ENCODE measurements at places on chromosomes 3 and 15.

- no peak for DNase-seq
Observed at GRCh38 chr3:196350067-196350466, 11.9 kb upstream of the TM4SF19 start.

DNA sequence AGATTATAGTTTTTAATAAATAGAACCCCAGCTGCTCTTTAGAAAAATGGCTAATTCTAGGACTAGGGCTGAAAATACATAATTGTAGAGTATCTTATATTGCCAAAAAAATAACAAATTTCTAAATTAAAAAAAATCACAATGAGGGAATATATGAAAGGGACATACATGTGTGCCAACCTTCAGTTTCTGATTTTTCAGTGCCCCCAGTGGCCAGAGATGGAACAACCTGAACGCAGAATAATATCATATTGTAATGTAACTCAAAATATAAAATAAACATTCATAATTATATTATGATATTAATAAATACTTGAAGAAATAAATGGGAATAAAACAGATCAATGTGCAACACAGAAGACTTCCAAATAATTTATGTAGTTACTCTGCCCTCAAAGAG is 460.5 kb downstream of the ZNF385D start:
- DNase-seq, result no peak

DNA sequence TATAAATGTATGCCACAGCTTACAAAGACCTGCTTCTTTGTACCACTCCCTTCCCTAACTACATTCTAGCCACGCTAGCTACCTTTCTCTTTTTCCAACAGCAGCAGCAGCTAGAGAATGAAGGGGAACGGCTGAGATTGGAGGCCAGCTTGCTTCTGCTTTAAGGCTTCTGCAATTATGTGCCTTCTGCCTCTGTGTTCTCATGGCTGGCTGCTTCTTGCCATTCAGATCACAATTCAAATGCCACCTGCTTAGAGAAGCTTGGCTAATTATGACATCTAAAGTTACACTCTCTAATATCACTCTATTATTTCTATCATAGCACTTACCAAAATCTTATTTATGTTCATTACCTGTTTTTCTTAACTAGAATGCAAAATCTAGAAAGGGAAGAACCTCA is 95.2 kb downstream of the RYK start:
- DNase-seq, result no peak

DNA sequence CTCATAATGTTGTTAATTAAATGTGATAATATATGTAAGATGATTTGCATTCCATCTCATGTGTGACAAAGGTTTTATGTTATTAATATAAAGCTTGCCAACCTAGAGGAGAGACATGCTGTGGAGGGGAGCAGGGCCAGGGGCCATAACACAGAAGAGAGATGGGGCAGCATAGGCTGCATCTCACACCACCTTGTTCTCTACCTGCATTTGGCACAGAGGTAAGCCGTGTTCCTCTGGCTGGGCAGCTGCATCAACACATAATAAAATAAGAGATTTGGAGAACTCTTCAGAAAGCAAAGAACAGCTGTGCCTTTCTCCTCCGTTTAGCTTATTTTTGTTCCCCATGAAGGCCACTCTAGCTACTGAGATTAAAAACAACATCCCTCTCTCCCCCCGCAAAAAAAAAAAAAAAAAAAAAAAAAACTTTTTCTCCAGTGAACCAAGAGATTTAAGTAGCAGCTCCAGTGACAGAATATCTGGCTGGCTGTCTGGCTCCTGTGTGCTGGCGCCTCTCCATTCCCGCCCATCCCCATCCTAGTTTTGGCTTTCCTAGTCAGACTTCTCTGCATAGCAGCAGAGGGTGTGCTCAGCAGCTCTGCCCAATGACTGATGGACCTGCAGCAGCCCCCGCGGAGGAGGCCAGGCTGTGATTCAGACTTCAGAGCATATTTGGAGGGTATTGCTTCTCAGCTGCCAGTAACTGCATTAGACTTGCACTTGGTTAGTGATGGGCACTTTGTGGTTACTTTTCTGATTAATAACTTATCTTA is 52.2 kb upstream of the STXBP5L start:
- DNase-seq, result peak; percentile 59

DNA sequence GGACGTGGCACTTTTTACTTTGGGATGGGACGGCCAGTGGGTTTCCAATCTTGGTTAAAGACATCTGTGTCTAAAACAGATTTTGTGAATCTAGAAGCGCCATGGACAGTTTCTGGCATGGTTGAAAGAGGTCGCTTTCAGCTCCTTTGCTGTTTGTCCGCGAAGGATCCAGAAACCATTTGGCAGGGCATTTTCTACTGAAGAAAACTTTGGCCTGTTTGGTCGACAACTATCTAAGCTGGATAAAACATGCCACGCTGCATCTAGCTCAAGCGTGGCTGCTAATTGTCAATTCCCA is 730 bp upstream of the RORA start:
- DNase-seq, result no peak

- DNase-seq, result no peak
Observed at GRCh38 chr3:107366766-107367165, 10.5 kb upstream of the CCDC54 start.

DNA sequence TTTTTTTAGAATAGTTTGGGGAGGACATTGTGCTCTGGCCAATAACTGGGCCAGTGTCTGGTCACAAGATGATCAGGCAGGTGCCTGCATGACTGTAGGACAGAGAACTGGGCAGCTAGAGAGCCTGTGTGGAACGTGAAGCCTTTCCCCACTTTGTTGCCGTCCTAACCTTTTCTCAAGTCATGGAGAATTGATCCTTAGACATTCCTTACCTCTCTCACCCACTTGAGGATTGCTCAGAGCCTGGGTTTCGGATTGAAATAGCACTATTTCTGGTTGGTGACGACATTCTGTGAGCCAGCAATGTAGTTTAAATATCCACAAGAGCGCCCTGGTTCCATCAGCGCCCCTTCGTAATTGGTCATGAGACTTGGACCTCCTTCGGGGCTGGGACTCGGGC is 138.4 kb downstream of the IGF1R start:
- DNase-seq, result no peak

DNA sequence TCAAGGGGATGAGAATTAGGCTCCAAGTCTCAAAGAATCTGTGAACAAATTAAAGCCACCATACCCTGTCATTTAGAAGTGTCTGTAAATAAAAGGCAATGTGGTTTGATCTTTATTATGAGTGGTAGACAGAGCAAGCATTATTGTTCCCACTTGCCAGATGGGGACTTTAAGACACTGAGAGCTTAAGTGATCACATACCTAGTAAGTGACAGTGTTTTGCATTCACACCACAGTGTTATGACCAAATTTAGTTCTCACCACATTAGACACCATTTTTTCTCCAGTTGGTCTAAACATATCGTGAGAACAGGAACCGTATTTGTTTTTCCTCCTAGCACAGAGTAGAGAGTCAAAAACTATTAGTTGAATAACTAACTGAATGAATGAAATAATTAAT is 13.2 kb upstream of the ZBED2 start:
- DNase-seq, result no peak

DNA sequence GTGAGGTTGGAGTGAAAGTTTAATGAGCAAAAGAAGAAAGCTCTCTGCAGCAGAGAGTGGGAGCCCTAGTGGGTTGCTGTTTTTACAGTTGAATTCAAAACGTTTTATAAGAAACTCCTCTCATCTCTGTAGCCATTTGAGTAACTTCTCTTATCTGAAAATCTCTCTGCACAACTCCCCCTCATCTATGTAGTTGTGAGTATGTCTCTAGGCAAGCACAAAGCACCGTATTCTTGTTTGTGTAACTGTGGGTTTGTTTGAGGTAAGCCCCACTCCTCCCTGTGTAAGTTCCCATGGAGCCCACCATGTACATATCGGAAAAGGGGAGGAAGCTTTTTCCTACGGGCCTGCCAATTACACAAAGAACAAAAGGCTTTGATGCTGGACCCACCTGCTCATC is 56.5 kb upstream of the GOLGA6L2 start:
- DNase-seq, result no peak

- no peak for DNase-seq
Observed at GRCh38 chr3:154931484-154931883, 148.6 kb upstream of the MME start.

- DNase-seq, result no peak
Observed at GRCh38 chr3:44952689-44953088, 23.3 kb downstream of the ZDHHC3 start.

DNA sequence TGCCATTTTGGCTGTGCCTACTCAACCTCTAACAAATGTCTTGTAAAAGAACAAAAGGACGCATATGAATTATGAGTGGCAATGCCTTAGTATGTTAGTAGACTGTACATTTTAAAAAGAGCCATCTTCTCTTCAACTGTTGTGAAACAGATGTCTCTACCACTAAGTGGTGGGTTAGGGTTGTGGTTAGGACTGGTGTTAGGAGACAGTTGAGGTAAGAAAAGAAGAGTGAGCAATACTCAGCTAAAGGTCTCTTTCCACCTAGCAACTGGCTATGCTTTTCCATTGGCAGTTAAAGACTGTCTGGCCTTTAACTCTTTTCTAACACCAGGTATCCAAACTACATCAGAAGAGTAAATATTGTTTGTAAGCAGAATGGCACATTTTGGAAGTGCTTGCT is 221.7 kb upstream of the TBC1D5 start:
- no peak for DNase-seq

GRCh38 chr15:92645051-92645631 is 10.4 kb downstream of the FAM174B start:
- DNase-seq, result no peak

- no peak for DNase-seq
Observed at GRCh38 chr15:30670056-30670455, 44.1 kb downstream of the ARHGAP11B start.

DNA sequence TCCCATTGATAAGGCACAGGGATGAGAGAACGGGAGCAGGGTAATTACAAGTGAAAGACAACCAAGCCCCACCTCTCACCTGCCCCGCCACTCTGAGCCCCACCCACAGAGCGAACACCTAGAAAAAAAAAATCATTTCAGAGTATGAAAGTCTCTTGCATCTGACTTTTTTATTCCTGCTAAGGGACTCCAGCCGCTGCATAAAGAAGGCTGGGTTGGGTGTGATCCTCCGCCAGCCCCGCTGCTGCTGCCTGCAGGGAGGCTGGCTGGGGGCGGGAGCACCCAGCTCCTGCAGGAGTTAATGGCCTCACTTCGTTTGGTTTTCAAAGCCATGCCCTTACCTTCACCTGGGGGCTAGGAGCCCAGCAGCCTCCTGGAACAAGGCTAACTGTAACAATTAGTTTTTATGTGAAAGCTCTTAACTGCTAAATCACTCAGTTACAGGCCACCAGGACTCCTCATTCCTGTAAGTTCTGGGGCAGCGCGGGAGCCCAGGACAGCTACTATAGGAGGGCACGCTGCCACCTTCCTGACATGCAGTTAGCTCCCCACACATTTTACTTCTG is 78.0 kb upstream of the SNRPA1 start:
- DNase-seq, result no peak

- peak; percentile 83 for DNase-seq
Observed at GRCh38 chr3:184058029-184058428, 5.2 kb downstream of the HTR3C start.

DNA sequence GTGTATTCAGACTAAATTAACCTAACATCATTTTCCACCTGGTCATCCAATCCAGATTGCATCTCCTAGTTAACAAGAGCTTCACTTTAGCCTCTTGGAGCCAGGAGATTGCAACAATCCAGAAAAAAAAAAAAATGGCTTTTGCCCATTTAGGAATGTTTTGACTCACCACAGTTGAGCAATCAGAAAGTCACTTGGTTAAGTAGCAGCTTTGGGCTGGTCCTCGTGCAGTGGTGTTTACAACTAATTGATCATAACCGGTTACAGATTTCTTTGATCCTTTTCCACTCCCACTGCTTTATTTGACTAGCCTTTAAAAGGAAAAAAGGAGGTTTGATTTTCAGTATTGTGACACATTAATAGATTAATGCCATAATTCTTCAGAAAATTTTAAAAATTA is 688.8 kb upstream of the CCDC54 start:
- DNase-seq, result peak; percentile 66

DNA sequence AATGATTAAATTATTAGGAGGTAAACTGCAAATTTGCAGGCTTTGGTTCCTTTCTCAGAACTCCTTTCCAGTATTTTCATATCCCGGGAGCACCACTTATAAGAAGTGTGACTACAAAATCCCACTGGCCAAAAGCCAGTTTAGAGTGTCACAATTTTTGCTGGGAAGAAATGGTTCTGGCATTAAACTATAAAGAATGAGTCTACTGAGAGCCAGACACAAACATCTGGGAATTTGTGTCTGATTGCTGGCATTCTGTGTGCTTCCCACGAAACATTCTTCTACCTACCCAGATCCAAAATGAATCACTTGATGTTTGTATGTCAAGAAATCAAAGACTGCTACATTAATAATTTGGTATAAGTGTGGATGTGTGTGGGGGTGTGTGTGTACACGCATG is 82.8 kb downstream of the DUT start:
- no peak for DNase-seq

GRCh38 chr15:67084561-67084960 is 19.2 kb downstream of the SMAD3 start:
- DNase-seq, result no peak

GRCh38 chr15:63050731-63051155 is 8.2 kb downstream of the TPM1 start:
- DNase-seq, result no peak

GRCh38 chr3:99084156-99084555 is 182.7 kb upstream of the DCBLD2 start:
- no peak for DNase-seq

DNA sequence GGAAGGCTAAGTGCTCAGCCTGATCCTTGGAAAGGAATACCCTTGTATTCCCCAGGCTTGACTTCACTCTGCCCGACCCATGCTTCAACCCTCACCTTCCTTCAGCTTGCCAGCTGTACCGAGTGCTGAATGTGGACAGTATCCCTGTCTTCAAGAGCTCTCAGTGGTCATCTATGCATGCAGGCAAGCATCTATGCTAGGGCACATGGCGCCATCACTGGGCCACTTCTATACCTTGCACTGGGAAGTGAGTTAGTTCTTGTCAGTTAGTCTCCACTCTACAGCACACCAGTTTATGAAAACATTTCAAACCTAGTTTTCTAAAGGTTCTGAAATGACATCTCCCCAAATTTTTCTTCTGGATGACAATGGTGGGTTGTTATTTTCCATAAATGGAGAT is 82.0 kb upstream of the MYRIP start:
- DNase-seq, result no peak

DNA sequence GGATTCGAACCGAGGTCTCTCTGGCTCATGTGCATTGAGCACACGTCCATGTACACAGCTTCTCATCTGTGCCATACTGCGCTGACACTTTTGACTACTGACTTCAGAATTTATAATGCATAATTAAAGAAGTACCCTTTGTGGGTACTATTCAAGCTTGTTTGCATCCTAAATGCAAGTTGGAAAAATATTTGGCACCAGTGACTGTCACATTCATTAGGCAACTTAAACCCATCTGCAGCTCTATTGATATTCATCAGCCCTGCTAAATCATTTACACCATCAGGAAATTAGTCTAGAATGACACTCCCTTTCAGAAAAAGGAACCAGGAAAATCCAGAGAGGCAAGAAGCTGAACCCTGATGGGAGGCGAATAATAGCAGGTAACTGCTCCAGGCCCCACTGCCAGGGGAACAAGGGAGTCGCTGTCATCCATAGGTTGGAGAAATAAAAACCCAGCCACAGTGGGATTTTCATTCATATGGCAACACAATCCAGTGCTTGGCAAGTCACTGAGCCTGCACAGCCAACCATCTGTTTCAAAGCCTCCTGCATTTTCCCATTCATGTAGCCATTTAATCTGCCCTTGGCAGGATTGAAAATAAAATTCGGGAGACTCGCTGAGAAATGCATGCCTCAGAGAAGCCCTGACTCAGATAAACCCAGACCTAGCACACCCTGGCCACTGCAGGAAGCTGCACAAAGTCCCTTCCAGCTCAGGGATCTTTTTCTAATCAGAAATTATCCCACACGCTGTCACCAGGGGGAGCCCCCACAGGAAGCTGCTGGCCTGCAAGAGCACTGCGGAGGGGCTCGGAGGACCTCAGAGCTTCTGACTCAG is 103.0 kb upstream of the VEPH1 start:
- peak; percentile 83 for DNase-seq
